ENCODE measurements at places on chromosomes 2 and 18.

GRCh38 chr18:27073404-27073830 is 111.7 kb downstream of the CHST9 start:
- DNase-seq: no peak

GRCh38 chr2:182447163-182447562 is 20.3 kb upstream of the PDE1A start:
- DNase-seq: no peak

DNA sequence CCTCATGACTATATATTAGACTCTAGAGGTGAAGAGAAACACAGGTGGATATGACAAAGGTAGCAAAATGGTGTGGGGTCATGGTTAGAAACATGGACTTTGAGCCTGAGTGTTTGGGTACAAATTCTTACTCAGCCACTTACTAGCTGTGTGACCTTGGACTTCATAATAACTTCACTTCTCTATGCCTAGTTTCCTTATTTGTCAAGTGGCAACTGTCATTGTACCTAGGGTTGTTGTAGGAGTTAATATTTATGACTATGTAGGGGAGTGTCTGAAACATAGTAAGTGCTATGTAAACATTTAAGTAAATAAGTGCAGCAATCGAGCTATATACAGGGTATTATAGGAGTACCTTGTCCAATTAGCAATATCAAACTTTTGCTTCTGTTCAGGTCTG is 49.7 kb upstream of the RAPH1 start:
- no peak for DNase-seq

- peak; percentile 44 for DNase-seq
These were observed at the start of gene SLC30A3 for GRCh38 chr2:27262379-27263286. TSS of gene SLC30A3 (minus strand) at chr2:27263047. CDS start at chr2:27262906, 141 bp downstream.

- peak; percentile 54 for DNase-seq
These were observed 92.8 kb upstream of the MSH2 start for GRCh38 chr2:47309952-47310800.

- no peak for DNase-seq
These were observed 576.5 kb downstream of the NRXN1 start for GRCh38 chr2:50455351-50455939.

DNA sequence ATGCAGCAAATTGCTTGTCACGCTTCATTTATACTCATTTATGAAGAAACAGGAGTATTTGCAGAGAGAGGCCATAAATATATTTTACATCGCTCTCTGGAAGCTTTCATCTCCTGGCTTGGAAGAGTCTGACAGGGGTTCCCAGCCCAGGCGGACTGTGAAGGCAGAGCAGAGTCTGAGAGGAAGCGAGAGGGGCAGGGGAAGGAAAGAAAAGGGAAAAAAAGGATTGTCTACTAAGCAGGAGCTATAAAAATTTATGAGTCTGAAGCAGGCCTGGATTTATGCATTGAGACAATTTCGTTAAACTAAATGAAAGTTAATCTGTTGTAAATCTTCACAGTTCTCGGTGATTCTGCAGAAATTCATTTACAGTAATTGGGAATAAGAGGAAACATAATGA is 143.9 kb upstream of the GYPC start:
- no peak for DNase-seq

GRCh38 chr2:110871637-110872036 is 139.3 kb downstream of the ACOXL start:
- DNase-seq: no peak

- no peak for DNase-seq
These were observed 311.6 kb upstream of the CDH7 start for GRCh38 chr18:65439188-65439587.

DNA sequence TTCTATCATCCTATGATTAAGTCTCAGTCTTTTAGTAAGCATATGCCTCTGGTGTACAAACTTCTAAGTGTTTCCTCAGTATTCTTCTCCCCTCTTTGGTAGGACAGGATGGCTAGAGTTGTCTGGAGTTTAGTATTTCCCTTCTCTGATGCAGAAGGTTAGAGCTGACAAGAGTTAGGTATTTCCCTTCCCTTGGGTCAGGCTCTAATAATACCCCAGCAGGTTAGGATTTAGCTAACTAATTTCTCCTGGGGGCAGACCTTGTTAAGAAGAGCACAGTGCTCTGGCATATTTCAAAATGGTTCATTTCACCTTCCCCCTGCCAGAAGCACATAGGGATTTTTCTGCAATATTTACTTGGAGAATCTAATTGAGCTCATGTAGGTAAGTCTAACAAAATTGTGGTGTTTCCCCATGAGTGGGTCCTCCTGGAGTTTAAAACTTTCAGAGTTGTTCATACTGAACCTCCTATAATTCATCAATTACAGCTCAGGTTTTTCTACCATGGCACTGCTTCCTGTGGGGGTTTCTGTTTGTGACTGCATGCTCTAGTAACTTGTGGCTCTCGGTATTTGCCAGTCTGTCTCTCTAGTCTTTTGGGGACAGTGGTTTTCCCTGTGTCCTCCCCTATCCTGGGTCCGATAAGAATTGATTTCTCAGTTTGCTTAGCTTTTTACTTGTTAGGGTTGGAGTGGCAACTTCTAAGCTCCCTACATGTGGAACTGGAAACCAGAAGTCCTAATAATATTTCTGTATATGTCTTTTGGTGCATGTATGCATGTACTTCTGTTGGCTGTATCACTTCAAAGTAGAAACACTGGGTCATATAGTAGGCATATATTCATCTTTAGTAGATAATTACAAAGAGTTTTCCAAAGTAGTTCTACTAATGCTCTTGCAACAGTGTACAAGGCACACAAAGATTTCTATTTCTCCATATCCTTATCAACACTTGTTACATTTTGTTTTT is 77.7 kb downstream of the GDF7 start:
- no peak for DNase-seq

- no peak for DNase-seq
These were observed 275.5 kb downstream of the SS18 start for GRCh38 chr18:25814841-25815458.

DNA sequence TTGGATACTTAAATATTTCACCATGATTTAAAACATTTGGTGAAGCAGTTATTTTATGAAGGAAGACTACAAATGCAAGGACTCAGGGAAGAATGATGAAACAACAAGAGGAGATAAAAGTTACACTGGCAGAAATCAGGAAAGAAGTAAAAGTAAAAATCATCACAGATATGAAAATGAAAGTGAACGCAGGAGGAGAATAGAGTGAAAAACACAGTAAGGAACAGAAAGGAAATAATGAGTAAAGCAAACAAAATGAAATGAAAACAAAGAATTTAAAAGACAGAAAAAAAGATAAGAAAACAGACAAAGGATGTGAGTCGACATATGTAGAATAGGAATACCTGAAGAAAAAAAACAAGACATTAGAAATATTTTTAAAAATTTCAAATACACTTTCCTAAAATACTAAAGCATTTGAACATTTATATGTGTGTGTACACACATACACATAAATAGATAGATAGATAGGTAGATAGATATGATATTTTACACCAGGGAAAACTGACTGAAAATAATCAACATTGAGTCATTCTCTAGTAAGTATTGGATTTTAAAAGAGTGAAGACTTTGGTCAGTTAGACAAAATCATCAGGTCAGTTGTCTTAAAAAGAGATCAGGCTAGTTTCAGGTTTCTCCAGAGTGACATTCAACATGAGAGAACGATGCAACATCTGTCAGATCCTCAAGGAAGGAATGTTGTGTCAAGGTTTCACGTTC is 12.1 kb upstream of the KDSR start:
- DNase-seq: no peak

DNA sequence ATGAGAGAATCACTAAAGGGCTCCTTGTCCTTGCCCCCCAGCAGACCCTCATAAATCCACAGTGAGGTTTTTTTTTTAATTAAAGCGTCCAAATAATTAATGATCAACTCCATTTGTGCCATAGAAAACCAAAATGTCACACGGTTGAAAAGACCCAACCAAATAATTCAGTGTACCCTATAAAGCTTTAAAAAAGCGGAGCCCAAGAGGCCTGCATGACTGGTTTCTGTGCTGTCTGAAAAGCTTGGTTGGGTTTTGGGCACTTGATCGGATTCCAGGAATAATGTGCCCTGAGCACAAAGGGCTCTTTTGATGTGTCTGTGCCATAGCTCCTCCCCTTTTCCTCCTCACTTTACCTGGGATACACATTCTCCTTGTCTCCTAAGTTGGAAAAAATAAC is 523.2 kb downstream of the TNS1 start:
- no peak for DNase-seq

DNA sequence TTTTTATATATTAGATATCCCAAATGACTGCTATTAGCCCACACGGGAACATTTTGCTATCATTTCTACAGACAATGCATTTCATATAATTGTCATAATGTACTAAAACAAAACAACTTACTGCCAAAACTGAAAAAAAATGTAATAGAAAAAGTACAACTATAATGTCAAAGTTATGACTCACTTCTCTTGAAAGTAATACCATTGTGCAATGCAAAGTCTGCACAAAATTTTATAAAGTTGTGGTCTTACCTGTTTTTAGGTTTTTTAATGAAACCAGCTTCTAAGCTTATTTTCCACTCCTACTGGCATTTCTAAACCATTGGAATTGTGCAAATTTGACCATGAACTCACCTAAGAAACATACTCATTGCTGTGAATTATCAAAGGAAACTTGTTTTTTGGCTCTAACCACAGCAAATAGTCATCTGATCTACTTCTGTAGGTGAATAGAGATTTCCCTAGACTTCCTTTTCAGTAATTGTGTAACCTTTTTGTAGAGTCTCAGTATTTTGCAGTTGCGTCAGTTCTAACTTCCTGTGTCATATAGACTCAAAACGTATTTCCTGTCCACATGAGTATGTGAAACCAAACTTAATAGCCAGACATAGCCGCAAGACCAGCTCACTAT is 31.9 kb upstream of the TFPI start:
- no peak for DNase-seq

- no peak for DNase-seq
These were observed 10.6 kb downstream of the SH3YL1 start for GRCh38 chr2:253202-253638.

DNA sequence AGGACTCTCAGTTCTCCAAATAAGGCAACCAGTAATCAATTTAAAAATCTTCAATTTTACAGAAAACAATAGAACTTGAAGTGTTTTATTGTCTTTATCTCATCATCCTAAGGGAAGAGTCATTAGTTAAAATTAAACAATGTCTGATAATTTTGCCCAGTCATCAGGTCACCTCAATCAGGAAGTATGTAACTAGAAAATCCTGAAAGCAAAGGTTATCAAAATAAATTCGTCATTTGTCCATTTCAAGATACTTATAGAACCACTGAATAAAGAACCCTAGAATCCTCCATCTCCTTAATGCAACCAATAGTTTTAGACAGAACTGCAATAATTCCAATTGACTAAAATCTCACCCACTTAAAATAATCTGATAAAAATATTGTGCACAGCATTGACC is 115.2 kb downstream of the NCKAP5 start:
- DNase-seq: no peak

DNA sequence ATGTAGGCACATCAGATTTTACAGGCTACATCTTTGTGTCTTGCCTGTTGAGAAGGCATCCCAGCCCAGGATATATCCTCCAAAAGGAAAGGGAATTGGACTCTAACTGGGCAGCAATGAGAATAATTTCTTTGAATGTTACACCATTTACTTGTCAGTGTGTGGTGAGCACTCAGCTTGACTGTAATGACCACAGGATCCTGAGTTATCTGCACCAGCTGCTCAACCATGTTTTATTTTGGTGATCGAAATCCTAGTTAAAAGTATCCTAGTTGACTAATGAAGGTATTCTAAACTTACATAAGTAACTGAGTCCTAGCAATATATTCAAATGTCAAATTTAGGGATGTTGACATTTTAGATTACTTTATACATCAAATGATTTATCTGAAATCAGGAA is 123.0 kb downstream of the MYO3B start:
- DNase-seq: no peak

GRCh38 chr2:196131384-196131937 is 39.9 kb downstream of the STK17B start:
- peak; percentile 81 for DNase-seq

GRCh38 chr2:143679617-143680016 is 550.4 kb downstream of the ARHGAP15 start:
- DNase-seq: no peak

GRCh38 chr2:42298996-42299754 is 61.8 kb downstream of the COX7A2L start:
- no peak for DNase-seq

DNA sequence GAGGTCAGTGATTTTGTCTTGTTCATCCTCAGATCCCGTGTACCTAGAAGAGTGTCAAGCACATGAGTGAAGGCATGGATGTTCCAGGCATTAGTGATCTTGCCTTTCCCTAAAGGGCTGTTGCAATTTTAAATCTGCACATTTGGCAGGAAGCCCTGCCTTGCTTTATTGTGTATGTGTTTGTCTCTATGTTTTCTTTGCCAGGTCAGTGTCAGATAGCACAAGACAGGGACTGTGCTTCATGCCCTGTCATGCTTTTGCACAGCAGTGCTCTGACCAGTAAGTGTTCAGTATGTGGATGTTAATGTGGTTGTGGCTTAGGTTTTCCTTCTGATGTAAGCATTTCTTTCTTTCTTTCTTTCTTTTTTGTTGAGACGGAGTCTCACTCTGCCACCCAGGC is 131.5 kb downstream of the RGPD3 start:
- no peak for DNase-seq

- DNase-seq: no peak
These were observed 2.7 kb downstream of the PER2 start for GRCh38 chr2:238285653-238286082.

- no peak for DNase-seq
These were observed 539.1 kb upstream of the LRRTM4 start for GRCh38 chr2:78061301-78061700.

GRCh38 chr2:225090746-225091145 is 48.5 kb upstream of the DOCK10 start:
- DNase-seq: no peak

DNA sequence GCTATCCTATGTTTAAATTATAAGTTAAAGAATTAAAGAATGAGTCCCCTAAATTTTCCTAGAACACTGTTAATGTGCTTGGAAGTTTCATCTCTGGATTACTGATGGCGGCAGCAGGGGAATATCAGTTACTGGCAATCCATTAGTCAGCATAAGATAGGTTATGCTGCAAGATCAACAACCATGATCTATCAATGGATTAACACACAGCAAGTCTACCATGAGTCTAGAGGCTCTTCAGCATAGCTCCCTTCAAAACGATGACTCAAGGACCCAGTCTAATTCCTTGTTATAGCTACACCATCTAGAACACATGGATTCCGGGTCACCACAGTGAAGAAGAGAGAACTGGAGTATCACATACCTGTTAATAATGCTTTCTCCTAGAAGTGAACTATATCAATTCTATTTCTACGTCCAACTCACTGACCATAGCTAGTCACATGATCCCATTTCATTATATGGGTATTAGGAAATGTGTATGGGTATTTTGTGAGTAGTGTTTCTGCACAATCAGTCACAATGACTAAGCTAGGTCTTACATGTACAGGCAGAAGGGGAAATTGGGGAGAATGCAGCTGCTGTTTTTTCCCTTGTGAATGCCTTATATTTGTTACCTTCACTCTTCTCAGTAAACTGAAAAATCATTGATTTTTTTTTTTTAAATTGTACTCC is 108.3 kb upstream of the MAPRE2 start:
- no peak for DNase-seq

GRCh38 chr2:190354003-190354690 is 10.8 kb downstream of the INPP1 start:
- no peak for DNase-seq

- no peak for DNase-seq
These were observed 33.6 kb upstream of the AP1S3 start for GRCh38 chr2:223870840-223871611.

GRCh38 chr18:10525697-10526560 is at the start of gene NAPG:
TSS of gene NAPG (plus strand) at chr18:10526027. CDS start at chr18:10526103, 76 bp downstream.
- DNase-seq: peak; percentile 95

GRCh38 chr2:227411320-227411989 is 23.7 kb upstream of the SCYGR1 start:
- no peak for DNase-seq
